Left kidney (tissue), 8 donors: ENCODE measurements at places on chromosomes 6 and 20.

- no peak for DNase-seq
These were observed 4.0 kb upstream of the TLDC2 start for GRCh38 chr20:36871640-36872570.

GRCh38 chr20:44941120-44941691 lies 19.0 kb downstream of the TOMM34 start:
- DNase-seq: no peak

DNA sequence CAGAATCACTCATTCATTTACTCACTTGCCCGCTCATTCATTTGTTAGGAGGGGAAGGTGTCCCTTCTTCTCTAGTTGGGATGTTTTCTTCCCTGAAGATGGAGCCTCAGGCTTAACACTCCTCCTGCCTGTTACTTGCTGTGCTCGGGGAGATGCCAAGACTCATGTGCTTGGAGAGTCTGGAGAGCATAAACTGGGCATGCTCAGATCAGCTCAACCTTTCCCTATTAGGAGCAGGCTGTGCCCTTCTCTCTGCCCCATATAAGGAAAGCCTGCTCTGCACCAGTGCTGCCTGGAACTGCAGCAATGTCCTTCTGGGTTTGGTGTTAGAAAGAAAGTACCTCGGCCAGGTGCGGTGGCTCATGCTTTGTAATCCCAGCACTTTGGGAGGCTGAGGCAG lies 18.0 kb upstream of the UBE2V1 start:
- DNase-seq: no peak

GRCh38 chr6:52550870-52551269 lies 26.0 kb downstream of the TRAM2 start:
- DNase-seq: no peak

- no peak for DNase-seq
These were observed 195.2 kb downstream of the SLC16A10 start for GRCh38 chr6:111282515-111282914.
